ENCODE measurements at places on chromosomes 4 and X.
A peak's percentile ranks its signal among the peaks of the same experiment; 100 is the strongest.

GRCh38 chr4:73045879-73046278, 23.6 kb downstream of the COX18 start:
- no peak for DNase-seq

DNA sequence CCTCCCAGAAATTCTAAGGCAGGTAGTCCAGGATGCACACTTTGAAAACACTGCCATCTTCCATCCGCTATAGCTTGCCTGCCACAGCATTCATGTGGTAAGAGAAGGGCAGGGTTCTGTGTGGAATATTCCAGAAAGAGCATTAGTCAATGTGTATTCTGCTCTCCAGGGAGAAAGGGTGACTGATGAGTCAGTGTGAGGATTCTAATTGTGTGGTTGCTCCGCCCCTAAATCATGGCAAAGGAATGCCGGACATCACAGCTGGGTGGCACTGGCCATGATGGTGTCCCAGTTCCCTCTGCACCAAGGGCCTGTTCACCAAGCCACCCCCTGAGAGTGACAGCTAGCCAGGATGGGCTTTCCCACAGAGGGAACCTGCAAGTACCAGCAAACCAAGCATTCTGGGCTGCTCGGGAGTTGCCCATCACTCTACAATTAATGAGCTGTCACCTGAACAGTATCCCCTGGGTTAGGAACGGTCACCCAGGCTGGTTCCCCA, 9.5 kb downstream of the IDS start:
- DNase-seq, result no peak

- DNase-seq, result no peak
Observed at GRCh38 chrX:148500423-148501385, at the start of gene AFF2. Gene AFF2, plus strand, starts transcription at chrX:148500617. Its CDS starts 481 bp downstream, at chrX:148501098.

DNA sequence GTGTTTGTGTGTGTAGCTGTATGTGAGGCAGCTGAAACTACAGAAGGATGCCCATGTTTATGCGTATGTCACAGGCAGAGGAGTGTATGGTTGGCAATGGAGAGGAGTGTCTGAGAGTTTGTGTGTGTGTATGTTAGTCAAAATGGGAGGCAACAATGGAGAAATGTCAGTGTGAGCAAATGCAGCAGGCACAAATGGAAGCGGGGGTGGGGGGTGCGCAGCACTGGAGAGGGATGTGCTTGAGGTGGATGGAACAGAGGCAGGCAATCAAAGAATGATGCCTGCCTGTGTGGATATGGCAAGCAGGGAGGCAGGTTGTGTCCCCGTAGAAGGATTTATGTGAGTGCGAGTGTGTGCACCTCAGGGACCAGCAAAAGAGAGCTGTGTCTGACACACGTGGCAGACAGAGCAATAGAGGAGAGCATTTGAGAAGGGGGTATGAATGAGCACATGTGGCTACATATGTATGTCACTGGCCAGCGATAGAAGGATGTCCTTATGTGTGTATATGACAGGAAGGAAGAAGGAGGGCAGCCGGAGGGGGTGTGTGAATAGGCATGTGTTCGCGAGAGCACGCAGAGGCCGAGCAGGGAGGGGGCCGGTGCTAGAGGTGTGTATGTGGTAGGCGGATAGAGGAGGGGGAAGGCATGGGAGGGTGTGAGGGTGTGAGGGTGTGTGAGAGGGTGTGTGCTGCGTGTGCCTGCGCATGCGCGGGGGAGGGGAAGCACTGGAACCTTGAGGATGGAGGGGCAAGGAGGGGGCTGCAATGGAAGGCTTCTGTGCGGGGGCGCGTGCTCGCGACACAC, 1.1 kb downstream of the PJA1 start:
- DNase-seq, result no peak

GRCh38 chr4:98625399-98625798, 33.0 kb downstream of the TSPAN5 start:
- DNase-seq, result no peak

GRCh38 chr4:8368998-8369397, 71.5 kb downstream of the ACOX3 start:
- no peak for DNase-seq

DNA sequence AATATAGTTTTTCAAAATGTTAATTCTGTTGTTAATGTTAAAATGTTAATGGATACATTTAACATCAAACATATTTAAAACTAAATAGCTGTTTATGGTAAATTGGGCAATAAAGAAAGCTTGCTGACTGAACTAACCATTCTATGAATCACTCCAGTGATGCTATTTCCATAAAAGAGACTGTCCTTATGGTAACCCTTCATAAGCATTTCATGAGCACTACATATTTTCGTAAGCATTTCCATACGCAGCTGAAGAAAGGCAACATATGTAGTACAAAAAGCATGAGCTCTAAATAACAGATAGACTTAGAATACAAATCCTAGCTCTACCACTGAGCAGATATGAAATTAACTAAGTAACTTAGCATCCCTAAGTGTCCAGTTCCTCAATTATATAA, 188.9 kb downstream of the COL25A1 start:
- no peak for DNase-seq

DNA sequence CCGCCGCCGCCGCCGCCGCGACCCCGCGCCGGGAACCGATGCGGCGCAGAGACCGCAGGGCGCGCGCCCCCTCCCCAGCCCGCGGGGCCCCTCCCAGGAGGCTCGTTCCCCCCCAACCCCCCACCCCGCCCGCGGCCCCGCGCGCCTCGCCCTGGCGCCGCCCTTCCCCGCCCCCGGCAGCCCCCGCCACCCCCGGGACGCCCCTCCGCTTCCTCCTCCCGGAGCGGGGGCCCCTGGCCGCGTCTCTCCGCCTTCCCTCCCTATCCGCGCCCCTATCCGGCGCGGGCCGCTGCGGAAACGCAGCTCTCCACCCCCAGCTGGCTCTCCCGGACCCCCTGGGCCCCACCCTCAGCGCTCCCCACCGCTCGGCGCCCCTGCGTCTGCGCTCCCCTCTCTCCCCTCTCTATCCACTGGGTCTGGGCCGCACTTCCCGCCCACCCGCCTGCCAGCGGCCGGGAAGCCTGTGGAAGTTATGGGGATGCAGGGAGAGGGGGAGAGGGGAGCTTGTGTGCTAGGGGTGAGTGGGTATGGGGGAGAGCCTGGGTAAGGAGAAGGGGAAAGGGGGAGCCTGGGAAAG, at the start of gene TMEM271:
TSS of gene TMEM271 (minus strand) at position 51 of the 577 bp plus-strand sequence. CDS start 233 bp downstream, outside the sequence.
- DNase-seq, result no peak

DNA sequence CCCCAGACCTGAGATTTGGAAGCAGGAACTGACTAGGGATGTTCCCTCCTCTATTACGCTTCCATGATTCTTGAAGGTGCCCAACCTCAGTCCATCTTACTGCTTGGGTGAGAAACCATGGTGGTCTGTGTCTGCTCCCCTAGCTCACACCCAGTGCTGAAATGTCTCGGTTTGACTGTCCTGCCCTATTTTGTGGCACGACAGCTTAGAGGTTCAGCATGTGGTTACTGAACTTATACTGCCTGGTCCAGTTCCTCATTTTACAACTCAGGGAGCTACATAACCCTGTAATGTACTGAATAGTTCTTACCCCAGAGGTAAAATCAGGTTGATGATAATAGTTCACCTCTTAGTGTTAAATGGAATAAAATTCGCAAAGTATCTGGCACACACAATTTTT, 203.1 kb downstream of the RBM46 start:
- DNase-seq, result no peak

DNA sequence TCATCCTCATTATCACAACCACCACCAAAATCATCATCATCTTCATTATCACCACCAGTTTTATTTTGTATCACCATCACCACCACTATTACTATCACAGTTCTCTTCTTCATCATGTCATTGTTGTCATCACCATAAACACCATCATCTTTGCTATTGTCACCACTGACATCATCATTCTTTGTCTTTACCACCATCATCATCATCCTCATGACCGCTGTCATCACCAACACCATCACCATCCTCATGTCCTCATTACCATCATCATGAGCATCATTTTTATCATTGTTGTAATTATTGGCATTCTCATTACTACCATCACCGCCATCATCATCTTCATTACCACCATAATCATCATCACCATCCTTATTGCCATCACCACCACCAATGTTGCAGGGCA, 31.4 kb downstream of the EVC start:
- DNase-seq, result no peak

- DNase-seq, result no peak
Observed at GRCh38 chr4:6172093-6172926, 28.0 kb downstream of the JAKMIP1 start.

DNA sequence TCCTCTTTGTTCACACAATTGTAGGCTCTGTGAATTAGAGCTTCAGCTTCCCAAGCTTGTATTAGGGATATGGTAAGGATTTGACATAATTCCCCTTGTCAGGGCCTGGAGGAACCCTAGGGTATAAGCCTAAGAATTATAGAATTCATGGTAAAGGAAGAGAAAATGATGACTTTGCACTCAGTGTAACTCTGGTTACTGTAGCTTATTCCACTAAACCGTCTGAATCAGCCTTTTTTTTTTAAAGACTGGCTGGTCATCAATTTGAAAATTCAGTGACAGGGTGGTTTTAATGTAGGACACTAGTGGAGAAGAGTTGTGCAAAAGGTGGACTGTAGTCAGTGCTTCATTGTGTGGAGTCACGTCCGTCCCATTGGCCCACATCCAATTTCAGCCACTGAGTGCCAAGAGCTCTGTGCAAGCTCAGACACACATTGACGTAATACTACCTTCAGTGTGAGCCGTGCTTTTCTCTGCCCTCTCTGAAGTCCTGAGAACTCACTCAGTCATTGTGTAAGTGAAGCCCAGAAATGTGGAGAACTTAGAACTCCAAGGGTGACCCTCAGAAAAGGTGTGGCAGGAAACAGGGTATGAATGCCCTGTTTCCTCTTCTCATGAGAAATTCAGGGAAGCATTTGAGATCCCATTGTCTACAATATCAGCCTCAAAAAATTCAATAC, 449.8 kb downstream of the C4orf33 start:
- no peak for DNase-seq

GRCh38 chrX:41558531-41558930, 111.4 kb downstream of the NYX start:
- DNase-seq, result no peak

DNA sequence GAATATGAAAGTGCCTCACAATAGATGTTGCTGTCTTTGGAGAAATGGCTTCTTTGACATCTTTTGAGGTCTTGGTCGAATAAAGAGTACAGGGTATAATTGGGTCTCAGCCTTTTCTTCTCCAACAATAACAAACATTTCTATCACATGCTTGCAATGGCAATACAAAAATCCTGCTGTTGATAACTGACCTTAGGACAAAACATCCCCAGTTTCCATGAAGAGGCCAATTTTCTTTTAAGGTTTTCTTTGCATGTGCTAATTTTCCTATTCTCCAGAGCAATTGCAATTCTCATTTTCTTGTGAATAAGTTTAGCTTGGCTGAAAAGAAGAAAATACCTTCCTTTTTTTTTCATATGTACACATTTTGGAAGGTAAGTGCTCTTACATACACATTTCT, 130.7 kb upstream of the RPS6KA6 start:
- no peak for DNase-seq

DNA sequence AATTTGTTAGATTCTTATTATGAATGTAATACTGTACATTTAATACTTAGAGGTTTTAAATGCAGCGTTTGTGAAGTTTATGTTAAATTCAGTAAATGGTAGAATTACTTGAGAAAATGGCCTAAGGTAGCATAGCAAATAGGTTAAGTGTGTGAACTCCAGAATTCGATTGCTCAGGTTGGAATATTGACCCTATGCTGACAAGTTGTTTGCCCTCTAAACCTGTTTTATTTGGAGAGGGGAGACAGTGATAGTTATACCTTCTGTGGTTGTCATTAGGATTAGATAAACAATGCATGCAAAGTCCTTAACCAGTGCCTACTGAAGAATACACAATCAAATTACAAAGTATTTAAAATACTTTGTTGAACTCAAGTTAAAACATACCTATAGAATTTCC, 5.4 kb downstream of the ADAD1 start:
- no peak for DNase-seq

DNA sequence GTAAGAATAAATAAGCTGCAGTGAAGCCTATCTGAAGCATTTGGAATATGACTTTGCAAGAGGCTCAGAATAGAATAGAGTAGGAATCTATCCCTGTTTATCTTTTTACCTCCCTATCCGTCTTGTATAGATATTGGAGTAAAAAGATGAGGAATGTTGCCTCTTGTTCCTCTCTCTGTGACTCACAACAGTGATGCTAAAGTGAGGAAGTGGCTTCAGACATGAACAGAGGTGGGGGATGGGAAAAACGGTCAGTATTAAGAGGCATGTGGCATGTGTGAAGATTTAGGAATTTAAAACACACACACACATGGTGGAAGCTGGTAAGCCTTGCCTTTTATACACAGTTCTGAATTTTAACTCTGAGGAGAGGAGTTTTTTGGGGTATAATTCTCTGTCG, 3.8 kb upstream of the DCAF4L1 start:
- DNase-seq, result peak; percentile 1

- DNase-seq, result no peak
Observed at GRCh38 chrX:41258871-41259270, 75.1 kb upstream of the DDX3X start.

DNA sequence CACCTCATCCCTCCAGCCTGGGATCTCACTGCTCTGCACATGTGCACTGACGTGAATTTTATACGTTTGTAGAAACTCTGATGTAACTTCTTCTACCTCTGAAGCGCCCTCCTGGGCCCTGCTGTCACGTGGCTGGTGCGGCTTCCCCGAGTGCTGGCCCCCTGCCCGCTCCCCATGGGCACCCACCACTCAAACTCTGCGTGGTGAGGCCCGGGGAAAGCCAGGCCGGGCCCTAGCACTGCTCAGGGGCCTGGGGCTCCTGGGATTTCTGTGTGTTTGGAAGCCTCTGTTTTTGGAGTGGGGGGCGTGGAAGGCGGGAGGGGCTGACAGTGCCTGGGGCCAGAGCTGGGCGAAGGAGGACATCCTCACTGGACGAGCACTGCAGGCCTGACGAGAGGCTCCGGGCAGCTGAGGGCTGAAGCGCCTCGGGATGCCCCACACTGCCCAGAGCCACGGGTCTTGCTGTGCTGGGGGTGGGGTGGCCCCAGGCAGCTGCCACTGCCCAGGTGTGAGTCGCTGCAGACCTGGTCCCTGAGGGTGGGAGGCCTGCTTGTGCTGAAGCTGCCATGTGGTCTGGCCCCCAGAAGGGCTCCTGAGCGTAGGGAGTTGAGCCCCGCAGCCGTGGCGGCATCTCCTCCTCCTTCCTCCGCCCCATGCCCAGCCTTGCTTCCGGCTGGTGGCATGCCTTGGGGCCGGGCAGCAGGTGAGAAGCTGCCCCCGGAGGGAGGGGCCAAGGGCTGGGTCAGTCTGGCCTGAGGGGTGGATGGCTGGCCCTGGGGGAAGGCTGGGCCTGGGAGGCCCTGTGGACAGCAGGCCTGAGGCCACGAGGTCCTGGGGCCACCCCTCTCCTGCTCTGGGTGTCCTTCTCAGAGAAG, 7.7 kb downstream of the NAT8L start:
- DNase-seq, result no peak

DNA sequence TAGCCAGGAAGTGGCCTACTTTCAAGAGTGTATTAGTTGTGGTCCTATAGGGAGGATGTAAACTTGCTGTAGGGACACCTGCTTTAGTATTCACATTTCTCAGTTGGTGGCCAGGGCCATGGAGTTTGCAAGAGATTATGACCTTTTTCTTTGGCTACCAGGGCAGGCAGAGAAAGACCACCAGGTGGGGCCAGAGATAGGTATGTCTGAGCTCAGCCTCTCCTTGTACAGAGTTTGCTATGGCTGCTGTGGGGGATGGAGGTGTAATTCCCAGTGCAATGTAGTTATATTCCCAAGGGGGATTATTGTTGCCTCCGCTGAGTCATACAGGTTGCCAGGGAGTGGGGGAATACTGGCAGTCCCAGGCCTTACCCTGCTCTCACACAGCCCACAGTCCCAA, 26.3 kb upstream of the DACH2 start:
- DNase-seq, result no peak

- no peak for DNase-seq
Observed at GRCh38 chr4:54230484-54231418, 1.7 kb downstream of the PDGFRA start.
